ENCODE measurements at places on chromosomes 1 and 21.

GRCh38 chr1:214492401-214493075, 58.9 kb downstream of the PTPN14 start:
- DNase-seq: no peak

DNA sequence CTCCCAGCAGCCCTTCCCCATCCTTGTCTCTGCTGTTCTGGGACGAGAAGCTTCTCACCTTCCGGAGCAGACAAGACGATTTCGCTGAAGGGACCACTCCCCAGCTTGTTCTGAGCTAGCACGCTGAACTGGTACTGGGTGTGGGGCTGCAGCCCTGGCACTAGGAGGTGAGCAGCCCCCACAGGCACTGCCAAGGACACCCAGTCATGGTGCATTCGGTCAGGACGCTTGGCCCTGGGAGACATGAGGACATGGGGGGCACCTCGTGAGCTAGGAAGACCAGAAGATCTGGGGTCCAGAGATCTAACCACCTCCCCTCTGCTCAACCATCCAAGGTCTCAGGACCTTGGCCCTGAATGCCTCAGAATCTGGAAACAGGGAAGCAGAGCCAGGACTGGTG, 5.3 kb upstream of the TAGLN2 start:
- no peak for DNase-seq

GRCh38 chr21:42161956-42162681, 56.8 kb upstream of the ABCG1 start:
- DNase-seq: no peak

DNA sequence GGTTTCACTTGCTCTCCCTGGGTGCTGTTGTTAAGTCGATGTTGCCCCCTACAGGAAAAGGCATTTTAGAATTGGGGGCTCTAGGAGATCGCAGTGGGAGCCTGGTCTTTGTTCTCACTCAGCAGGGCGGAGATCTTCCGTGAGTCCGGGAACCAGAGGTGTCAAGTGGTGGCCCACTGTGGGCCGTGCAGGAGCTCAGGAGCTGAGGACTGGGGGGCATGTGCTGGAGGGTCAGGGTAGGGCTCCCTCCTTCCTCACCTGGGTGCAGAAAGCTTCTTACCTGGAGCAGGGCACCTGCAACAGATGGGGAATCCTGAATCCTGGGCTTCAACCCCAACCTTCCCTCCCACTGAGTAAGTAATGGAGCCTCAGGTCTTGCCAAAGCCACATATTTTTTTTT, 392.7 kb downstream of the NPHP4 start:
- DNase-seq: no peak
